ENCODE measurements at places on chromosomes 13 and 19. TPM values are rescaled to one million over a fixed set of nuclear protein-coding genes. Genes with fewer than 3 reads are reported as not detected.
A peak's percentile ranks its signal among the peaks of the same experiment; 100 is the strongest.

CASP14 gene
- polyA plus RNA-seq = not detected

ZNF790 gene
- polyA plus RNA-seq = 4.2 TPM

NLRP9 gene
- polyA plus RNA-seq = not detected

WDR88 gene
- polyA plus RNA-seq = 0.10 TPM

COX6B2 gene
- not detected for polyA plus RNA-seq

CD33 gene
- polyA plus RNA-seq = 0.30 TPM

- H3K4me3 ChIP-seq = no peak overlapping the region
- H3K27ac ChIP-seq = no peak overlapping the region
- no peaks in the 10 kb centered on the region for H3K4me1 ChIP-seq
- DNase-seq = no peak
These were observed 12.0 kb upstream of the MYO1F start for GRCh38 chr19:8589177-8589714.

DNA sequence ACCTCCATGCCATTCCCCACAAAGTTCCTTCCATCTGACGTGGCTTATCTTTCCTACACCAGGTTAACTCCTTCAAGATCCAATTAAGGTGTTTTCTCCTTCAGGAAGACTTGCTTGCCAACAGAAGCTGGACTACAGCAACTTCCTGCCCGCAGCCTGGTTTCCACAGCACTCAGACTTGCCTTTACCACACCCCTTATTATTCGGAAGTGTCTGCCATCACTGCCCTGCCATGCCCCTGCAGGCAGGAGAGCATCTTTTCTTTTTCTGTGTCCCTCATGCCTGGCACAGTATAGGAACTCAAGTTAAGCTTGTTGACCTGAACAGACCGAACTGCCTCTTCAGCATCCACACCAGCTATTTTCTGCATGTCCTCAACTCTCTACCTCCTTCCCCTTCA lies 168.0 kb downstream of the FOXO1 start:
- no peak for DNase-seq
- no peak overlapping the region for H3K4me3 ChIP-seq
- H3K4me1 ChIP-seq = no peaks in the 10 kb centered on the region
- no peak overlapping the region for H3K27ac ChIP-seq

- no peaks in the 10 kb centered on the region for H3K4me1 ChIP-seq
- H3K27ac ChIP-seq = no peak overlapping the region
- DNase-seq = no peak
These were observed 41.0 kb upstream of the CNMD start for GRCh38 chr13:52780611-52781010.

GRCh38 chr19:45781214-45782161 lies 802 bp downstream of the DMPK start:
- H3K27ac ChIP-seq = no peak overlapping the region
- H3K4me1 ChIP-seq = peaks cover 19% of the 10 kb centered on the region
- peak overlapping the region; percentile 64 for H3K4me3 ChIP-seq

- H3K36me3 ChIP-seq = no peaks in the 10 kb centered on the region
- no peaks in the 10 kb centered on the region for H3K27me3 ChIP-seq
- H3K27ac ChIP-seq = no peak overlapping the region
- H3K4me1 ChIP-seq = no peaks in the 10 kb centered on the region
- H3K4me3 ChIP-seq = no peak overlapping the region
These were observed 221.7 kb downstream of the KCNRG start for GRCh38 chr13:50236898-50237318.

- no peaks in the 10 kb centered on the region for H3K27me3 ChIP-seq
- peak overlapping the region; percentile 94 for H3K4me3 ChIP-seq
- peak overlapping the region; percentile 96 for H3K27ac ChIP-seq
- peaks cover 33% of the 10 kb centered on the region for H3K36me3 ChIP-seq
These were observed 1.4 kb downstream of the HNRNPUL1 start for GRCh38 chr19:41265395-41266153.

DNA sequence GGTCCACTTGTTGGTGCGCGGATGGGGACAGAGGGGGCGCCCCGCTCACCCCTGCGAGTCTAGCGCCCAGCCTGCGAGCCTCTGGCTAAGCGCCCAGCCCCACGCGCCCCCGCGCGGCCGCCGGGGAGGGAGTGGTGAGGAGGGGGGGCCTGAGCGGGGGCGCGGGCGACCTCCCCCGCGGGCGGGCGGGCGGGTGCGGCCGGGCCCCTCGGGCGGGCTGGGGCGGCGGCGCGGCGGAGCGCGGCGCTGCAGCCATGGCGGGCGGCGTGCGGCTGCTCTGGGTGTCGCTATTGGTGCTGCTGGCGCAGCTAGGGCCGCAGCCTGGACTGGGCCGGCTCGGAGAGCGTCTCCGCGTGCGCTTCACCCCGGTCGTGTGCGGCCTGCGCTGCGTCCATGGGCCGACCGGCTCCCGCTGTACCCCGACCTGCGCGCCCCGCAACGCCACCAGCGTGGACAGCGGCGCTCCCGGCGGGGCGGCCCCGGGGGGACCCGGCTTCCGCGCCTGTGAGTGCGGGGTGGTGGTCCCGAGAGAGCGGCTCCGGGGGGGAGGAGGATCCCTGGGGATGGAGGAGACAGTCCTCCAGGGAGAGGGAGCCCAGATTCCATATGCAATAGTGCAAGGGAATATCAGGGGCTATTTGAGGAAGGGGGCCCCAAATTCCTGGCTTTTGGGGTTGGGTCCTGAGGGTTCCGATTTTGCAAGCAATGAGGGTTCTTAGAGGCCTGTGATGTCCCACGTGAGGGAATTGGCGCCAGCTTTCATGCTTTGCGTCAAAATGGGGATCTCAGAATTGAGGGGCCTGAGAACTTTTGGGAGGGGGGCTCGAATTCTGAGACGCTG lies at the start of gene LTBP4:
TSS of gene LTBP4 (plus strand) at position 236 of the 841 bp plus-strand sequence. CDS start at position 255, 19 bp downstream.
- H3K36me3 ChIP-seq = no peaks in the 10 kb centered on the region
- peaks cover 20% of the 10 kb centered on the region for H3K4me1 ChIP-seq
- H3K27me3 ChIP-seq = peaks cover 32% of the 10 kb centered on the region
- H3K27ac ChIP-seq = no peak within 1 kb of the TSS
- DNase-seq = peak; percentile 75
- H3K4me3 ChIP-seq = peak within 1 kb of the TSS; percentile 64

DNA sequence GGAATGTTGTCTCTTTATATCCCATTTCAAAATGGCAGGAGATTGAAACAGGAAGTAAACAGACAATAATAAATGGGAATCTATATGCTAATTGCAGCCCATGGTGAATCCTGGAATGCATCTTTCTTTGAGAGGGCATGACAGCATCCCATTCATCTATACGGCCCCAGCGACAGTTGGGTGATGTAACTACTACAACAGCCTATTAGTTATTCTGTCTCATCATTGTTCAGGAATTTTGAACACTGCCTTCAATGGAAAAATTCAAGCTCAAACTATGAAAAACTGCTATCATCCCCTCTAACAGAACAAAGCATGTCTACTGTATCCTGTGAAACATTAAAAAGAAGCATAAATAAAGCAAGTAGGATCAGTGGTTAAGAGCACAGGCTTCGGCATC lies 262.1 kb downstream of the DCT start:
- no peaks in the 10 kb centered on the region for H3K4me1 ChIP-seq
- H3K27me3 ChIP-seq = no peaks in the 10 kb centered on the region
- DNase-seq = peak; percentile 40
- H3K27ac ChIP-seq = no peak overlapping the region

- no peak overlapping the region for H3K4me3 ChIP-seq
- no peaks in the 10 kb centered on the region for H3K27me3 ChIP-seq
- H3K36me3 ChIP-seq = no peaks in the 10 kb centered on the region
- DNase-seq = peak; percentile 92
These were observed 32.2 kb downstream of the RCBTB2 start for GRCh38 chr13:48500652-48501197.

DNA sequence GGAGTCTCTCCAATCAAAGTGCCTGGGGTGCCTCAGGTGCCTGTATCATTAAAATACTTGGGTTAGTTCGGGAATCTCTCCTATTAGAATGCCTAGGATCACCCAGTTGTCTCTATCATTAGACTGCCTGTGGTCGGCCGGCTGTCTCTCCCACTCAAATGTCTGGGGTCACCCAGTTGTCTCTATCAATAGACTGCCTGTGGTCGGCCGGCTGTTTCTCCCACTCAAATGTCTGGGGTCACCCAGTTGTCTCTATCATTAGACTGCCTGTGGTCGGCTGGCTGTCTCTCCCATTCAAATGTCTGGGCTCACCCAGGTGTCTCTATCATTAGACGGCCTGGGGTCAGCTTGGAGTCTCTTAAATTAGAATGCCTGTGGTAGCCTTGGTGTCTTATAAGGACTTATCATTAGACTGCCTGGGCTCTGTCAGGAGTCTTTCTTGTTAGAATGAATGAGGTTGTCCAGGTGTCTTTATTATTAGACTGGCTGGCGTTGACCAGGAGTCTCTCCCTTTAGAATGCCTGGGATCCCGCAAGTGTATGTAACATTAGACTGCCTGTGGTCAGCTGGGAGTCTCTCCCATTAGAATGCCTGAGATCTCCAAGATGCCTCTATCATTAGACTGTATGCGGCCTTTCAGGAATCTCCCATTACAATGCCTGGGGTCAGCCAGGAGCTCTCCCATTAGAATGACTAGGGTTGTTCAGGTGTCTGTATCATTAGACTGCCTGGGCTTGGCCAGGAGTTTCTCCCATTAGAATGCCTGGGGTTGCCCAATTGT lies 1555.5 kb downstream of the UQCRFS1 start:
- H3K4me1 ChIP-seq = no peaks in the 10 kb centered on the region
- no peak for DNase-seq
- no peak overlapping the region for H3K4me3 ChIP-seq
- H3K36me3 ChIP-seq = no peaks in the 10 kb centered on the region
- no peak overlapping the region for H3K27ac ChIP-seq

DNA sequence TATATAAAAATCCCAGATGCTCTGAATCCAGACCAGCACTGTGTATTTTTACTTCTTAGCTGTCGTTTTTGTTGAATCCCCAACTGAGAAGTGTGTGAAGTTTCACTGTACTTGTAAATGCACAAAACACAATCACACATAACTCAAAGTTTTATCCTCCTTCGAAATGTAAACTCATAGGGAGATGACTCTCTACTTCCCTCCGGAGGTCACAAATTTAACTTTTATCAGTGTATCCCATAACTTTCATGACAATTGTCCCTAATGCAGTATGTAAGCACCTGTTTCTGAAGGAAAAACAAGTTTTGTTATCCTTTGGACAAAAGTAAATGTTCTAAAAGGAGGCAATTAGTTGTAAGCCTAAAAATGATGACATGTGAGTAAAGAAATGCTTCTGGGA lies 665.0 kb upstream of the SLITRK6 start:
- H3K27ac ChIP-seq = no peak overlapping the region
- peak; percentile 2 for DNase-seq
- H3K4me1 ChIP-seq = no peaks in the 10 kb centered on the region
- H3K4me3 ChIP-seq = no peak overlapping the region

- H3K27me3 ChIP-seq = no peaks in the 10 kb centered on the region
- H3K4me1 ChIP-seq = peaks cover 23% of the 10 kb centered on the region
- no peaks in the 10 kb centered on the region for H3K36me3 ChIP-seq
- no peak overlapping the region for H3K27ac ChIP-seq
These were observed 12.5 kb downstream of the ARRDC2 start for GRCh38 chr19:18020212-18021085.

- no peak overlapping the region for H3K27ac ChIP-seq
- H3K36me3 ChIP-seq = no peaks in the 10 kb centered on the region
- no peak overlapping the region for H3K4me3 ChIP-seq
- peaks cover 7% of the 10 kb centered on the region for H3K4me1 ChIP-seq
These were observed 2.2 kb downstream of the PEPD start for GRCh38 chr19:33519416-33519815.

DNA sequence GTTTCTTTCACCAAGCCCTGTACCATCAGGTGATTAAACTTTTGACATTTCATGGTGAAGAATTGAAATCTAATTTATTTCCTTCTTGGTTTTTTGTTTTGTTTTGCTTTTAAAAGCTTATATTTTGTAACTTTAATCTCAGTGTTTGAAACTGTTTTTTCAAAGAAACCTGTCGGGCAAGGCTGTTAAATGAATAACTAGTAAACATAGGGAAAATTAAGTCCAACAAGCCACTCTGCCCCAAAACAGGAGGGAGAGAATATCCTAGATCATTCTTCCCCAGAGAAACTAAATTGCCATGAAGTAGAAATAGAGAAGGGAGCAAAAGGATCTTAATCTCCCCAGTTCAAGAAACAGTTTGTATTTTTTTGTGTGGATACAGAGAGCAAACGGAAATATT lies 98.2 kb downstream of the FREM2 start:
- H3K4me3 ChIP-seq = no peak overlapping the region
- H3K27ac ChIP-seq = no peak overlapping the region
- H3K27me3 ChIP-seq = no peaks in the 10 kb centered on the region
- no peaks in the 10 kb centered on the region for H3K36me3 ChIP-seq
- no peak for DNase-seq
